Effector memory CD8-positive, alpha-beta T cell (primary cell): ENCODE measurements at places on chromosomes 1 and 21.

DNA sequence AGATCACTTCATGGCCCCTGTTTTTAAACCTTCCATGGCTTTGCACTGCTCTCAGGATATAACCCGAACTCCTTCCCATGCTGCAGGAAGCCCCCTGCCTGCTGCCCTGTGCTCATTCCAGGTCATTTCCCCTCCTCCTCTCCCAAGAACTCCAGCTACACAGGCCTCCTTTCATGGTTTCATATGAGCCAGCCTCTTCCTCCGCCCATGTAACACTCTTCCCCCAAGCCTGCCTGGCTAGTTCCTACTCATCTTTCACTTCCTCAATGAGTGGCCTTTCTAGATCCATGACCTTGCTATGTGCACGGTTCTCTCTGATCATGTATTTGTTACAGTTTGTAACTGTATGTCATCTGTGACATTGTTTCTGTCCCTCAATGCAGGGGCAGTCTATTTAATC, 3.1 kb upstream of the NCF2 start:
- no peak for DNase-seq

DNA sequence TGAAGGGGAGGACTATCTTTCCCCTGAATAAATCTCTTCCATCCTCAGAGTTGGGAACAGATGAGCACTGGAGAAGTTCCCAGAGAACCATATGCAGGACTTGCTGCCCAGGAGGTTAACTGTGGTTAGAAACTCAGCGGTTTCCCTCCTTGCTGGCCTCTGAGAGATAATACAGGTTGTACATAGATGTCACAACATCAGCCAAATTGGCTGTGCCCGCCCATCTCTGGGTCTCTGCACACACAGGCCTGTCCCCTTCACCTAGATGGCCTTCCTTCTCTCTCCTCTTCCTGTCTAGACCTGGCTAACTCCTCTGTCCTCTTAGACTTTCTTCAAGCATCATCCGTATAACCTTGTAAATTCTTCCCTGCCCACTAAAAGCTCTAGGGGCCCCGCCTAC, 5.7 kb downstream of the RGS5 start:
- DNase-seq, result no peak

- DNase-seq, result no peak
Measured at GRCh38 chr21:24183077-24183476, 1424.2 kb downstream of the MRPL39 start.

- DNase-seq, result no peak
Measured at GRCh38 chr1:196376630-196377328, 231.5 kb downstream of the KCNT2 start.

GRCh38 chr1:235391874-235392273, 24.6 kb downstream of the TBCE start:
- no peak for DNase-seq

- no peak for DNase-seq
Measured at GRCh38 chr1:87197641-87198040, 131.0 kb upstream of the LMO4 start.

DNA sequence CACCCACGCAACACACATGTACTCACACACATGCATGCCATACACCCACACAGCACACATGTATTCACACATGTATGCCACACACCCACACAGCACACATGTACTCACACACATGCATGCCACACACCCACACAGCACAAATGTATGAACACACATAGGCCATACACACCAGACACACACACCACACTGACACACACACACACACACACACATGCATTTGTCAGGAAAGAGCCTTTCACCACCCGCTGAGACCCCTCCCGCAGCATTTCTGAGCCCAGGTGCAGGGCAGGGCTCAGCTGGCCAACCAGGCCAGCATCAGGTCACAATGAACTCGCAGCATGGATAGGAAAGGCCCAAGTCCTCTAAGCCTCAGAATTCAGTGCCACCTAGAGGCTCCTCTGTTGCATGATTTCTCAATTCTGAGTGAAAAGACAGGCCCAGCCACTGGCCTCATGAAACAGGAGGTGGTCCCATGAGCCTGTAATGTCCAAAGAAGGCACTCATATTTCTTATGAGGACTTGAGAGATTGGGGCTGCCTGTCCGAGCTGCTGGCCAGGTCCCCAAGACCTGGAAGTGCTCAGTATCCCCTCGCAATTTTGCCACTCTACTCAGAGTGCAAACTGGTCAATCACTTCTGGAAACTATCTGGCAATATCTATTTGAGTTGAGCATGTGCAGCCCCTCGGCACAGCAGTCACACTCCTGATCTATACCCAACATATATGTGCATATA, 57.3 kb downstream of the PSMG1 start:
- no peak for DNase-seq
